Activated CD4-positive, alpha-beta T cell treated with anti-CD3 and anti-CD28 coated beads, Interleukin-10, Interleukin-2, amounts not matched to agents 100 ng/mL and 50 ng/mL, durations not matched to agents 16 hours and 8 hours (primary cell): ENCODE measurements at places on chromosomes 3 and 15.

DNA sequence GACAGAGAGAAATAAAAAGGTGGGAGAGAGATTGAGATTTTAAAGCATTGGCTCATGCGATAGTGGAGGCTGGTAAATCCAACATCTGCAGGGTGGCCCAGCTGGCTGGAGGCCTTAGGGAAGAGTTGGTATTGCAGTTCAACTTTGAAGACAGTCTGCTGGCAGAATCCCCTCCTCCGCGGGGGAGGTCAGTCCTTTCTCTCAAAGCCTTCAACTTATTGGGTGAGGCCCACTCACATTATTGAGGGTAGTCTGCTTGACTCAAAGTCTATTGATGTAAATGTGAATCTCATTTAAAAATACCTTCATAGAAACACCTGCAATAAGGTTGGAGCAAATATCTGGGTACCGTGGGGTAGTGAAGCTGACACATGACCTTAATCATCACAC is 31.8 kb upstream of the PROK2 start:
- DNase-seq, result no peak

DNA sequence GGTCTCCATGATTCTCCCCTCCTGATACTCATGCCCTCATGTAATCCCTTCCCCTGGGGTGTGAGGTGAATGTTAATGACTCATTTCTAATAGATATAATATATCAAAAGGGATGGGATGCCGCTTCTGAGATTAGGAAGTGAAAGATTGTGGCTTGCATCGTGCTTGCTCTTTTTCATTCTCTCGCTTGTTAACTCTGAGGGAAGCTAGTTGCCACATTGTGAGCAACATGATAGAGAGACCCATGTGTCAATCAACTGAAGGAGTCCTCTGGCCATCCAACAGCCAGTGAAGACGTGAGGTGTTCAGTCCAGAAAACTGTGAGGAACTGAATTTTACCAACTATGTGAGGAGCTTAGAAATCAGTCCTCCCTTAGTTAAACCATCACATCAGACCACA is 28.9 kb upstream of the DRD3 start:
- DNase-seq, result no peak

- no peak for DNase-seq
Observed at GRCh38 chr15:92749216-92749615, 93.6 kb upstream of the FAM174B start.

- DNase-seq, result no peak
Observed at GRCh38 chr3:37762698-37763097, 99.0 kb upstream of the CTDSPL start.

GRCh38 chr15:58957101-58957973 is 23.9 kb upstream of the SLTM start:
- DNase-seq, result peak; percentile 85

DNA sequence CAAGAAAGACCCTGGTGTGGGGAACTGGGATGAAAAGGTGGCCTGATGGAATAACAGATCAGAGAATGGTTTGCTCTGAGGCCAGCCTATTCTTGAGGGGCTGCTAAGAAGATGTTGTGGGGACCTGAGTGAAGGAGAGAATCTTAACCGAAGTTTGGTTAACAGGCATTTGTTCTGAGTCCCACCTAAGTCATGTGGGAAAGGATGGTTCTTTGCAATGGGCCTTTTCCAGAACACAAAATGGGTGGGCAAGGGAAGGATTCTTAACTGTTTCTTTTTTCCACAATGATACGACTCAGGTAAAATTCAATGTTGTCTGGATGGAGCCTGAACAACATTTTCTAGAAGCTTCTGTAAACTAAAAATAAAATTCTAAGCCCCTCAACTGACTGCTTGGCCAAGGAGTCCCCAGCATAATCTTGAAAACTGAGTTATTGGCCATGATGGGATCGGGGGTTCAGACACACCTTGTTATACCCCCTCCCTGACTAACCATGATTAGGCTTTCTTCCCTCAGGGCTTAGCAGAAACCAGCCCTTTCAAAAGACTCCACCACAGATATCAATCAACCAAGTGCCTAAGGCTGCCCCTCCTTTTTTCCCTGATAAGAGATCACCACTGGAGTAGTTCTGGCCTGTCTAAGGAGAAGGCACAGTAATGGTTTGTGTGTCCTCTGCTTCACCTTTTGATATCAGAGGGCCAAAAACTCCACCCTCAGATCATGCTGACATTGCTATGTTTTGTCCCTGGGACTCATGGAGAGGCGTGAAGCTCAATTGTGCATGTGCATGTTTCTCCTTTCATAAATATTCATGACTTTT is 30.1 kb downstream of the SCN11A start:
- no peak for DNase-seq

DNA sequence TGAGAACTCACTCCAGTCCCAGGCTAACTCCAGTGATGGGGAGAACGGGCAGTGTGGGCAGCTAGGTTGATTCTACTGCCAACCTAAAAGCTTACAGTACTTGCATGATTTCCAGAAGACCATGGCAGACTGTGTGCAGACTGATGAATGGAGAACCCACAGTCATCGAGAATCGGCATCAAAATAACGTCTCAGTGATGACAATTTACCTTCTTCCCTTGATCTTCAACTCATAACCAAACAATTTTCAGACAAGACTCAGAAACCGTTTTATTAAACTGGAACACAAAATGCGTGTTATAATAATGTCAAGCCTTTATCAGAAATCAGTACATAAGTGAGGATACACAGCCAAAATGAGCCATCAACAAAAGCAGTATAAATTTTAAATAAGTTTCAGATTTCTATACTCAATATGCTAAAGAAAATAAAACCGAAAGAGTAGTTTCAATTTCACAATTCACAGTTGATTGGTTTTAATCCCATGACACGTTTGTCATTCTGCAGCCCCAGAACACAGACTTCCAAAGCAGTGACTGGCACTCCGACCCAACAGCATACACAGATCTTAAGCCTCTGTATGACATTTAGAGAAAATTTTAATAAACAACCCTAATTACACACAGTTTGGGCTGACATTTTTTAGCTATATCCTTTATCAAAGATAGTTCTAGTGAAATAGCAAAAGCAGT is 54.5 kb downstream of the ZMAT3 start:
- DNase-seq, result peak; percentile 34
